AG04449 (cell line): ENCODE measurements at places on chromosomes 7 and 10.

DNA sequence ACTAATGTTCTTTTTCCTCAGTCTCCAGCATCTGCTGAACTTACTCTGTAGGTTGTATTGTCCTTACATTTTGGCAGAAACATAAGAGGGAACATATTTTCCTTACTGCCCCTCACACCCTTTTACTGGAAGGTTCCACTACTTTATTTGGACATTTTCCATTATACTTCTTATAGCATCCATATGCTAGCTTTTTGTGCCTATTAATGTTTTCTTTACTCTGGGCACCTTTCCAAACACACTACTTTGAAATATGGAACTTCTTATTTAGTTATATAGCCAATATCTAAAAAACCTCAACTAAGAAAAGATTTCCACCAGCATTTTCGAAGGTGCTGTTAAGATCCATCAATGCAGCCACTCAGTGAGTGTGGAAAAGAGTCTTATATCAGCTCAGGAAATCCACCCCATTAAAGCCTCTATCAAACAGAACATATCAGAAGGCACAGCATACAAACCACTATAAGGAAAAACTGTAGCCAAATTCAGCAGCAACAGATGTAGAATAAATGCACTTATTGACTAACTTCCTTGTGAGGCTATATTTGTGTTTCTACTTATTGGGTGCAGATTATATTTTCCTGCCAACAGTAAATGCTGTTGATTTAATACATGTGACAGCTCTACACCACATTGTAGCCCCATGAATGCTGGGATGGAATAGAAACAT is 272.5 kb upstream of the SEMA3E start:
- no peak for DNase-seq

DNA sequence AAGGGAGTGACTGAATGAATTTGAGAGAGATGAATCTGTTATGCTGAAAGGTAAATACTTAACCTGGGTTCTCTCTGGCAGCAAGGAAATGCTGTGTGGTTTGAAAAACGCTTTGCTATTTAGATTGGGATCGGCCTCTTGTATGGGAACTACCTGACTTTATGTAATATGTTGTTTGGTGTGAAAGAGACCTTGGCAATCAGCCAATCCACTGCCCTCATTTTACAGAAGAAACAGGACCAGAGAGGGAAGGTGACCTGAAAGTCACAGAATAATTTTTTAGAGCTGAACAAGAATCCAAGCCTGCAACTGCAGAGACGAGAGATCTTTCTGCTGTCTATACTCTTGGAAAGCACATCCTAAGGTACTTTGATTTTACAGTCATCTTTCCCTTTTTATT is 1.0 kb downstream of the BUD31 start:
- no peak for DNase-seq

GRCh38 chr7:8254215-8254614 is 7.8 kb downstream of the ICA1 start:
- no peak for DNase-seq

- DNase-seq: no peak
Observed at GRCh38 chr7:81680120-81680519, 89.7 kb downstream of the HGF start.

DNA sequence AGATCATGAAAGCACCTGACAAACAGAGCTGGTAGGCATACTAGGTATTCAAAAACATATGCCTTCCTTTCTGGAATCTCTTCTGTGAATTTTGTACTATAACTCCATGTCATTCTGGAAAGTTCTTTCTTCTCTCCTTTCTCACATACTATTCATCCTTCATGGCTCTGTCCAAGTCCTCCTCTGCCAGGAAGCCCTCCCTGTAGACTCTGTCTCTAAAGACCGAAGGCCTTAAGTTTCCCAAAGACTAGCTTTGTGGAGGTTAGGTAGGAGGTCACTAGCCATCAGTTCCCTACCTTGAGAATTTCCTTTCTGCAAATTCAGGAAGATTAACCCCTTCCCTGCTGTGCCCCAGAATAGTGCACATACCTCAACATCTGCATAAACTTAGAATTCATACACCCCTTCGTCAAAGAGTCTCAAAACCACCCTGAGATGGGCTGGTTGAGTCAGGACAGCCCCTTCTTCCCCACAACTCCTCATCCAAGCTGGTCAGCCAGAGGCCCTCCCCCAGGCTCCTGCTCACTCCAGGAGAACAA is 20.6 kb downstream of the SORBS1 start:
- no peak for DNase-seq

DNA sequence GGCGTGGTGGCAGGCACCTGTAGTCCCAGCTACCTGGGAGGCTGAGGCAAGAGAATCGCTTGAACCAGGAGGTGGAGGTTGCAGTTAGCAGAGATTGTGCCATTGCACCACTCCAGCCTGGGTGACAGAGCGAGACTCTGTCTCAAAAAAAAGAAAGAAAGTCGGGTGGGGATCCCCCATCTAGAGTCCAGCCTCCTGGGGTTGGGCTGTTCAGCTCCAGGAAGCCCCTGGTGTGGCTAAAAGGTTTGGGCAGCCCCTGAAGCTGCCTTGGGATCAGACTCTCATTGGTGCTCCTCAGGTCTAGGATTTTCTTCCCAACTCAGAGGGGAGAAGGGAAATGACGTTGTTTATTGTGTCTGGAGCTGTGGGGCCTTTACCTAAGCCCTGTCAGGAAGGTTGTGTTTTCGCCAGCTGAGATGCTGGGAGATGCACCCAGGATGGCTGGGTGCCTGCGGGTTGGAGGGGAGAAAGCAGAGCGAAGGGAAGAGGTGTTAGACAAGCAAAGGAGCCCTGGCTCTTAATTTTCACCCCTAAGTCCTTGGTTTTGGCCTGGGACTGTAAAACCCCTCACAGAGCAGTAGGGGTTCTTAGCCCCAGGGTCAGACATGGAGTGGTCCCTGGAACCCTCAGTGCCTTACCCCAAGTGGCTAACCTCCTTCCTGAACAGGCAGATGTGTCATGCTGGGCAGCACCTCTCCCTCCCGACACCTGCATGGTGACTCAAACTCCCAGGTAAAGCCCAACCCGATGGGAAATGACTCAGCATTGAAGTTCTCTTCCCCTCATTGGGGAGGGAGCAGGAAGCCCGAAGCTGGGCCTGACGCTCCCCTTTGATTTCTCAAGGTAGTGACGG is 21.1 kb downstream of the PLAU start:
- no peak for DNase-seq

- DNase-seq: no peak
Observed at GRCh38 chr7:46932306-46932675, 649.6 kb downstream of the TNS3 start.

- DNase-seq: no peak
Observed at GRCh38 chr7:142414135-142414534, 156.3 kb upstream of the PRSS58 start.

DNA sequence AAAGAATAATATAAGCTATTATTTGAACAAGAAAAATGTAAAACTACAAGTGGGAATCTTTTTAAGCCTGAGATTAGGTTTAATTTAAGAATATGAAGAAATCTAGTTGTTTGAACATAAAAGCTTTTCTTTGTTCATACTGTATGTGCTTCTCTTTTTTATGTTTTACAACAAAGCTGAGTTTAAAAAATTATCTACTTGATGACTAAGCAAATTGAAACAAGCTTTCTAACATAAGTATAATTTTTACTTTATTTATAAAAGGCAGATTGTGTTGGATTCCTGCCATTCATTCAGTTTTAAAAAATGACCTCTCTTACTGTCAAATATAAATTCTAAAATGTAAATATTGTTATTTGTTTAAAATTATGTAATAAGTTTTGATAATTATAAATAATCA is 958.2 kb downstream of the DNAJB9 start:
- DNase-seq: no peak

- no peak for DNase-seq
Observed at GRCh38 chr10:81109200-81109752, 571.6 kb downstream of the SH2D4B start.

DNA sequence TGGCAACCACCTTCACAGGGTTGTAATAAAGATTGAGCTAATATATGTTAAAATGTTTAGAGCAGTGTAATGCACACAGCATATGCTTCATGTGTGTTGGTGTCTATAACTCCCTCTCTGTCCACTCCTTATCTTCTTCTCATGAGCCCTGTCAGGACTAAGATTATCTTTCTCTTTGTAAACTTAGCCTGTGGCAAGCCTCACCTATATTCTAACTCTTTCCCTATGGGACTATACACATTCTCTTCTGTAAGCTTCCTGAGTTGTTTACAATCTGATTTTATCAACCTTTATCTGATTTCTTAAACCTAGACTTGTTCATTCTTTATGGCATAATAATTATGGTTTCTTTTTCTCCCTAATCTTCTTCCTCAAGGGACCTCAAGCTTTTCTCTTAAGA is 2.4 kb upstream of the PIP start:
- DNase-seq: no peak

DNA sequence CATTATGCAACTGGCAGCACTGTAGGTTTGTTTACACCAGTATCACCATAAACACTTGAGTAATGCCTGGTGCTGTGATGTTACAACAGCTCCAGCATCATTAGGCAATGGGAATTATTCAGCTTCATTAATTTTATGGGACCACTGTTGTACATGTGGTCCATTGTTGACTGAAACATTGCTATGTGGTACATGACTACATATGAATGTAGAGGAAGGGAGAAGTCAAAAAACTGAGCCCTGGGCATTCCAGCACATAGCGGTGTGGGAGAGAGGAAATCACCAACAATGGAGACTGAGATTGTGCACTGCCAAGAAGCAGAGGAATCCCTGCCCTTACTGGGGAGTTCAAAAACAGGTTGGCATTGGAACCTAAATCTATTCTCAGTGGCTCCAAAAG is 89.0 kb downstream of the TRIM24 start:
- DNase-seq: no peak

GRCh38 chr10:119832951-119833350 is 39.7 kb downstream of the MCMBP start:
- DNase-seq: no peak

DNA sequence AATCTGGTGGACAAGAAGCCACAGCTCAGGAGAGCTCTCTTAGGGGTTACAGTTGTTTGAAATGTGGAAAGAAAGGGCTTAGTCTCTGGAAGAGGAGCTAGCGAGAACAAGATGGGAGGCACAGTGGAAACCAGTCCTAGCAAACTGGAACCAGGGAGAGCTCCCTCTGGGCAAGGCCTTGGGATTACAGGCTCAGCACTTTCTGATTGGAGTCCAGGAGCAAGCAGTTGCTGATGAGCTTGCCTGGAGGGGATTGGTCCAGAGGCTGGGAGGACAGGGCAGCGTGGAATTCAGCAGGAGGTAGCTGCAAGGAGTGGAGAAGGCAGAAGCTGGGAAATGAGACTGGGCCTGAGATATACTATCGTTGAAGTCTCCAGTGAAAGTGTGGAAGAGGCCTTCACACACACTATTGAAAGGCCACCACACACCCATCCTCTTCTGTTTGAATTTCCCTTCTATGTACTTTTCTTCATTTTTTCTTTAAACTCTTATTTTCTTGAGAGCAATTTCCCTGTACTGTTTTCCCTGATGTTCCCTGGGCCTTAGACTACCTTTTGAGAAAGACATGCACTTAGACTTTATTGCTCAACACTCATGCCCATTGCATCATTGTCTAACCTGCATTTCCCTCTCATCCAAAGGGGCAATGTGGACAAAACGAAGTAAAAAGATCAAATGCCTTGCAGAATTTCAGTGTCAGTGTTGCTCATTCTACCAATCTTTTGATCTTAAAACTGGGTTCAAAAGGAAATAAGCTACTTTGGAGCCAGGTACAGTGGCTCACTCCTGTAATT is 57.8 kb upstream of the LANCL2 start:
- no peak for DNase-seq

- peak; percentile 97 for DNase-seq
Observed at GRCh38 chr10:33273295-33274002, 61.0 kb downstream of the NRP1 start.

DNA sequence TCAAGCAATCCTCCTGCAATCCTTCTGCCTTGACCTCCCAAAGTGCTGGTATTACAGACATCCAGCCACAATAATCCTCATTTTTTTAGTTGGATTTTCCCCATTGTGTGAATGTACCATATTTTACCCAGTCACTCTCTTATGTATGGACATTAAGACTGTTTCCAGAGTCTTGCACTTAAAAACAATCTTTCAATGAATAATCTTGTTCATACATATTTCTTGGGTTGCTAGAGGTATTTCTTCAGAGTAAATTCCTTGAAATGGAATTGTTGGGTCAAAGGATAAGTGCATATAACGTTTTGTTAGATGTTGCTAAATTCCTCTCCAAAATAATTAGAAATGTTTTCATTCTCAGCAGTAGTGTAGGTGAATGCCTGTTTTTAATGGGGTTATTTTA is 283.1 kb upstream of the KAT6B start:
- DNase-seq: no peak

DNA sequence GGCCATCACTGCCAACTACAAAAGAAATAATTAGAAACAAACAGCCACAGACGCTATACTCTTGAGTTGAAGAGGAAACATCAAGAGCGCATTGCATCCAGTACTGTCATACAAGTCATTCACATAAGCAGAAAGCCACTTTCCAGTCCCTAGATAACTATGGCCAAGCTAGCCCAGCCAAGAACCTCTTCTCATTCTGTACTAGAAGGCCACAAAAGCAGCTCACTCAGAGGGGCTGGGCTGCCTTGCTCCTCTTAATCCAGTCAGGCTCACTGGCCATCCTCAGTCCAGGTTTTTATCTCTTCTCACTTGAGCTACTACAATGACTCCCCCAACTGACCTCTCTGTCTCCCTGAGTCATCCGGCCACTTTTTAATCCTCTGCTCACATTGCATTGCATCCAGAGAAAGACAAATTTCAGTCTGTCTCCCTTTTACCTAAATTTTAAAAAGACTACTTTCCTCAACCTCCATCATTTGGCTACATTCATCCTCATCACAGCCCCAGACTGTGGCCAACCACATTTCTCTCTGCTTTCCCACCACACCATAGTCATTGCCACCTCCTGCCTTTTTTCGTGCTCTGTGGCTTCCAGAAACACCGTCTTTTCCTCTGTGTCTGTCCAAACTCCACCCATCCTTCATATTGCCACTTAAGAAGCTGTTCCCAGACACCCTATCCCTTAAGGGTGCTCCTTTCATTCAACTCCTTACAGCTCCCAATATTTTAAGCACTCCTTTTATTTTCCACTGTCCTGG is 25.0 kb downstream of the PPP1R3C start:
- no peak for DNase-seq

DNA sequence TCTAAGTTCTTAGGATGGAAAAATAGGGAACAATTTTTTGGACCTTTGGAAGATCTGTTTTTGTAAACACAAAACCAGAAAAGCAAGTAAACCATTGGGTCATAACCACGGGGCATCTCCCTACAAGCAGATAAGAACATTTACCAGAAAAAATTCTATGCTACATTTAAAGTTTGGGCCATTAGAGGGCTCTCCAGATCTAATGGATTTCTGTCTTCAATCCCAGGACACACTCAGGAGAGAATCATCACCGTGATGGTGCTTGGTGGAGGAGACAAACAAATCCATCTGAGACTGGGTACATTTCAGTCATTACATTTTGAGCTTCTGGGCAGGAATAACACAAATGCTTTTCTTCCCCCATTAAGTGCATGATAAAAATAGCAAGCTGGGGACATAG is 178.4 kb upstream of the TARP start:
- no peak for DNase-seq
